ENCODE measurements at places on chromosomes 1 and 21.

- DNase-seq, result no peak
Measured at GRCh38 chr21:38140207-38140903, 116.4 kb upstream of the KCNJ15 start.

- peak; percentile 60 for DNase-seq
Measured at GRCh38 chr1:109910123-109910962, at the start of gene CSF1. CSF1 (plus strand) TSS chr1:109910849; CDS start chr1:109911024, 175 bp downstream.

GRCh38 chr1:66750577-66750976 is 1.7 kb upstream of the DYNLT5 start:
- DNase-seq, result no peak

GRCh38 chr1:180156631-180157091 is 2.0 kb downstream of the QSOX1 start:
- no peak for DNase-seq

DNA sequence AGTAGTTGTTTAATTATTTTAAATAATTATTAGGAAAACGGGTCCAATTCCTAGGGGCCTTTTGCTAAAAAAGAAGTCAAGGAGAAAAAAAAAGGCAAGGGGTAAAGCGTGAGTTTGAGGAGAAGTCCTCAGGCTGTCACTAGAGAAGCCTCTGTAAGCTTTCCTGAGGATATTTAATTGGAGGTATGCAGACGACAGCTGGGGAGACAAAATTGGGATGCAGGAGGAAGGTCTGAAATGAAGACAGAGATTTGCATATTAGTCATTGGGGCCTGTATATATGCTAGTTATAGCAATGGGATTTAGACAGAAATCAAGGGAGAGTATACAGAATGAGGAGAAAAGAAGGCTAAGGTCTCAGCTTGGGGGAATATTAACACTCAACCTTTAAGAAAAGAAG is 8.6 kb downstream of the ATP6V1G3 start:
- DNase-seq, result no peak

DNA sequence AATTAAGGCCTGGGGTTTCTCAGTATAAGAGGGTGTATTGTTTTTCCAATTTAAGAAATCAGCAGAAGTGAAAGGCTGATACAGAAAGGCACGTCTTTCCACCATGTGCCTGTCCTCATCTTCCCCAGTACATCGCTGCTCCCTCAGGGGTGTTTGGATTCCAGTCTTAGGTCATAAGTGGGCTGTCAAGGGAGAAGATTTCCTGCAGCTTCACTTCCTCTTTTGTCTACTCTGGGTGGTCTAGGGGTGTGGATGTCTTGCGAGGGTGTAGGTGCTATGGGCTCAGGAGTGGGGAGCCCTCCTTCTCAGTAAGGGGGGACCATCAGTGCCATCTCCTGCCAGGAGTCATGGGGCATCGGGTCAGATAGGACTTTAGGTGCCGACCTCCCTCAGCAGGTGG is 999.8 kb upstream of the NCAM2 start:
- DNase-seq, result peak; percentile 25

- DNase-seq, result no peak
Measured at GRCh38 chr1:52119301-52120079, 22.4 kb upstream of the ZFYVE9 start.

DNA sequence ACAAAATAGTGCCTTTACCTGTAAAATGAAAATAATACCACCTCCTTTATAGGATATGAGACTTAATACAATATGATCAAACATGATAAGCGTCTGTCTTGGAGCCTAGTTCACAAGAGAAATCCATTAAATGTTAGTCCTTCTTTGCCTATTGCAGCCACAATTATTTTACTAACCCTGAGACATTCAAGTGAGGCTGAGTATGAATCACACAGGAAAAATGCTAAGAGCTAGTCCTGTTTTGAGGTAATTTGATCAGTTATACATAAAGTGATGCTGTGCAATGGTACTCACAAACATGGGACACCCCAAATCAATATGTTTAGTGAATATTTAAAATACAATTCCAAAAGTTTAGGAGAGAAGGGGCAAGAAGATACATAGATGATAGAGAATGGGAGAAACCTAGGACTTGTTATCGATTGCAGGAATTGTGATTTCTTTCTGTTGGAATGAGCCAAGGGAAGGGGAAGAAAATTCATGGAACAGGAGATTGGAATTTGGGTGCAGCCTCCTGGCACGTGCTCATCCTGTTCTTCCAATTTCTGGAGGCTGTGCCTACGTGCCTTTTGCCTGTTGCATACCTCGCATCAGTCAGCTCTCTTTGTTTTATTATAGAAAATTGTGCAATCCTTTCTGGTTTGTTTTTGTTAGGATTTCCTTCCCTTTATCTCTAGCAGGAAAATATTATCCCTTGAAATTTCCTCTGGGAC is 39.9 kb upstream of the BACH1 start:
- DNase-seq, result no peak

DNA sequence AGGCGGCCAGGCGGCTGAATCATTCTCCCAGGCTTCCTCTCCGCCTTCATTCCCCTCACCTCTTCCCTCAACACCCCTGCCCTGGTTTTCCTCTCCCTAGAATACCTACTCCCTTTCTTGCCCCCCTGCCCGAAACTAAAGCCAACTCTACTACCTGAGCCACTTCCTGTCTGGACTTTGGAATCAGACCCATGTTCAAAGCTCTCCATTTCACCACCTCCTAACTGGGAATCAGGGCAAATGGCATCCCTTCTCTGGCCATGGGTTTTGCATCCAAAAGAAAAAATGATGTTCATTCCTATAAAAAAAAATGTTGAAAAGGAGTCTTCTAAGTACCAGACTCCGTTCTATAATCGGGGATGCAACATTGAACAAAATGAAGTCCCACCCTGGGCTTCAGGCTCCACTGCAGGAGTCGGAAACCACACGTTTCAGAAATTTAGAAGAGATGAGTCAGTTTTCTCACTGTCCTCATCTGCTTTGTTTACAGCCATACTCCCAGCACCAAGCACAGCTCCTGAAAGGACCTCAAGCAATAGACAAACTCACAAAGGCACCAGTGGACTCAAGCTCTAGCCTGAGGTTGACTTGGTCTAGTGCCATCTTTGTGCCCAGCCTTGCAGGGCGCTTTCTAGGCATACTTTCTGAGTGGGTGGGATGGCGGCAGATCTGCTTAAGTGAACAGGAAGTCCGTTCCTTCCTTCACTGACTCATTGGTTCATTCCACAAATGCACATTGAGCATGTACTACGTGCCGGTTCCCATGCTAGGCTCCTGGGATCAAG is 176.2 kb downstream of the IGSF21 start:
- no peak for DNase-seq

- DNase-seq, result no peak
Measured at GRCh38 chr1:232902774-232903350, 47.5 kb upstream of the NTPCR start.

DNA sequence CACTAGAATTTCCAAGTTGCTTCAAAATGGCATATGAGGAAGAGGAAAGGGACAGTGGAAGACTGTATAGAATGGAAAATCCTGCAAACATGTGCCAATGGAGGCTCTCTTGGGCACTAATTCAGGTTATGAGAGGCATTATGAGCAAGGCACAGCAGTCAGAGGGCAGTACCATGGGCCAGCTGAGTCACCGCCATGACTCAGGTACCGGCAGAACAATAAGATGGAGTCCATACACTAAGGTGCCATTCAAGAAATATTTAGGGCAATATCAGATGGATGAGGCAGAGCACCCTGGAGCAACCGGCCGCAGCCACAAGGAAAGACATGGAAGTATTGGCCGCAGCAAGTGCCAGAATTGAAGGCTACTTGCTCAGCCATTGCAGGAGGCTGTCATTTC is 25.6 kb upstream of the VAV3 start:
- DNase-seq, result no peak

- DNase-seq, result no peak
Measured at GRCh38 chr1:241990040-241990439, 8.9 kb downstream of the MAP1LC3C start.

DNA sequence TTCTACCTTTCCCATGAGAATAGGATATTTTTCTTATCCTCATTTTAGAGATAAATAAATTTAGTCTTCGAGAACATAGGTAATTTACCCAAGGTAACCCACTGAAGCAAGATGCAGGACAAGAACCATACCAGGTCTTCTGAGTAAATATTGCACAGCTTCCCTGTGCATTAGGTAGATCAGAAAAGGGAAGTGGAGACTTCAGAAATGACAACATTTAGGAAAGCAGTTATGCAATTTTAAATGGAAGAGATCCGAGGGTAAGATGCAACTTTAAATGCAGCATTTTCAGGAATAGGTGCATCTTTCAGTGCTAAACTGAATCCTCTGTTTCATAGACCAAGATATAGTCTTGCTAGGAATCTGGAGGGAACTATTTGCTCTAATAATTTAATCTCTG is 206.4 kb upstream of the SGIP1 start:
- DNase-seq, result peak; percentile 49

GRCh38 chr1:96473791-96474434 is 247.7 kb upstream of the PTBP2 start:
- DNase-seq, result no peak

DNA sequence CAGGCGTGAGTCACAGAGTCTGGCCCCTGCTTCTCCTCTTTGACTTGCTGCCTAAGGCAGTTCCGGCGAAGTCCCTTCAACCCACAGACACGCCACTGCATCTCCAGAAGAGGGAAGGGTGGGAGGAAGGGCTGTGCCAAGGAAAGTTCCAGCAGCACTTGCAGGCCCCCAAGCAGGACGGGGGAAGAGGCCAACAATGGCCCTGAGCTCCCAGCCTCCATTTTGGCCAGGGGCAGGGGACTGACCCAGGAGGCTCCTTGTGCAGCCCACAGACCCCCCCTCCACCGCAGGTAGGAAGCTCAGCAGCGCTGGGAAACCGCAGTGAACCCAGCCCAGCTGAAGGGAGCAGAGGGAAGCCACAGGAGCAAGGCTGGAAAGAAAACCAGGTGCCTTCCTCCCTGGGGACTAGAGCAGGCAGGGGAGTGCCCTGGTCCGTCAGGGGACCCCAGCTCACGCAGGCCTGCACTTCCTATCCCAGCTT is 35.4 kb downstream of the ACOT7 start:
- no peak for DNase-seq

DNA sequence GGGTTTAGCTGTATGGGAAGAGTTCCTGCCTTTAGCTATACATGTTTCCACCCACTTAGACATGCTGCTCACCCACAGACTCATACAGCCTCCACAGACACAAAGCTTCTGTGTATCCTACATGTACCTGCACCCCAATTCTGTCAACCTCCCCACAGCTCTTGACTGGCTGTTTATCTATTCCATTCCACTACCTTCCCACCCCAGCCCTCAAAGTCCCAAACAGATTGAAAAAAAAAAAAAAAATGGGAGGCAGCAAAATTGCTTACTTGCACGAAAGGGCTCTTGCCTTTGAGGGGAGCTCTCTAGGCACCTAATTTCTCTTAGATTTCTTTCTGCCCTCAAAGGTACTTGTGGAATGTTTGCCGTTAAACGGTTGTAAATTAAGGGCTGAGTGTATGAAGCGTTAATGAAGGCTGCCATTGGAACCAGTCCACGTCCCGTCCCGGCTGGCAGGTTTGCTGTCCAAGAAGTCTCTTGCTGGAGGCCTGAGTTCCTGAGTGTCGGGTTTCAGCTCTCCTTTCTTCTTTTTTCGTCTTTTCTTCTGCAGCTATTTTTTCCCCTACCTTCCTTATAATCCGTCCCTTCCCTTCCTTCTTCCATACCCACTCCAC is 43.6 kb downstream of the PBX1 start:
- no peak for DNase-seq
